ENCODE measurements at places on chromosomes 2 and 18.

- DNase-seq, result peak; percentile 11
These were observed 50.1 kb downstream of the MAP2 start for GRCh38 chr2:209473930-209474419.

DNA sequence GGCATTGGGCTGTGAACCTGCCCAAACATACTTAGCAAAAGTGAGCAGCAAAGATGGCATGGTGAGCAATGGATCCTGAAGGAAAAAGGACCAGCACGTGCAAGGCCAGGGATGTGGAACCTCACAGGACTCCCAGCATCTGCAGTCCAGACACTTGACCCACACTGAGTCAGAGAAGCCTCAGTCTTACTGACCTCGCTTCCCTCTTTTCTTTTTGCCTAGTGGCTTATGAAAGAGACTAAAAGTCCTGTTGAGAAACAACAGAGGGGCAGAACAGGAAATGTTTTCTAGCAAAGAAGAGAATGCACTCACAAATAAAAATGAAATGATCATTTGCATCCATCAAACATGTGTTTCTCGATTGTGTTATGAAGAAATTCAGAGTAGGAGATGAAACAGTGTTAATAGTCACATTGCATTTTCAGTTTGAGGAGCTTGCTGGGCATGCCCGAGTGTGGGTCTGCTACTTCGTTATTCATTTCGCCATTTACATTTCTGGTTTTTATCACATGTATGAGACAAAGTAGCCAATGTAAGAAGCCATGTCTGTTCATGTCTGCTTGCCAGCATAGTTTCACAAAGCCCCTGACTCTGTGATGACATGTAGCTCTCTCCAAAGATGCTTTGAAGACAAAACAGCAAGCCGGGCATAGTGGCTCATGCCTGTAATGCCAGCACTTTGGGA lies 118.4 kb downstream of the INO80D start:
- DNase-seq, result peak; percentile 28

- no peak for DNase-seq
These were observed 267.5 kb downstream of the TGIF1 start for GRCh38 chr18:3717376-3718025.

- DNase-seq, result no peak
These were observed 16.4 kb upstream of the RBM44 start for GRCh38 chr2:237782181-237782580.

- DNase-seq, result no peak
These were observed 133.9 kb downstream of the CYP26B1 start for GRCh38 chr2:72013726-72014125.

- DNase-seq, result peak; percentile 63
These were observed 30.3 kb upstream of the SLC30A6 start for GRCh38 chr2:32135409-32135808.

DNA sequence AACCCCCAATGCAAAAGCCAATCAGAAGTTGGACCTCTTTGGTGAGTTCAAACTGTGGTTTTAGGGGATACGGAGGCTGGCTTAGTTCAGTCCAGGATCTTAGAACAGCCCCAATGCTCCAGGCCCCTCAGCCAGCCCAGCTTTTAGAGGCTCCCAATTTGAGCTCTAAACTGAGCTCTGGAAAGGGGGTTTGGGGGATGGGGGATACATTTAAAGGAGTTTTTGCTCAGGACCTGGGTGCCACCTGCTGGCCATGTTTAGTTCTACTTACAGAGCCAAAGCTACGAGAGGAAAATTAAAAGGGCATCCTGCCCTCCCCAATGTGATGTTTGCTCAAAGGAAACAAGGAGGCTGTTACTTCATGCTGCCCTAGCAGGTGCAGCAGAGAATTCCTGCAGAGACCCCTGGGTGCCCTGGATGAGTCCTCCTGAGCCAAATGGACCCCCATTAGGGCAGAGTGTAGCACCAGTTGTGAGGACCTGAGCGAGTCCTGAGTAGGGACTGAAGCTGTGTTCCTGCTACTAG lies 15.9 kb upstream of the TMEM214 start:
- peak; percentile 68 for DNase-seq

DNA sequence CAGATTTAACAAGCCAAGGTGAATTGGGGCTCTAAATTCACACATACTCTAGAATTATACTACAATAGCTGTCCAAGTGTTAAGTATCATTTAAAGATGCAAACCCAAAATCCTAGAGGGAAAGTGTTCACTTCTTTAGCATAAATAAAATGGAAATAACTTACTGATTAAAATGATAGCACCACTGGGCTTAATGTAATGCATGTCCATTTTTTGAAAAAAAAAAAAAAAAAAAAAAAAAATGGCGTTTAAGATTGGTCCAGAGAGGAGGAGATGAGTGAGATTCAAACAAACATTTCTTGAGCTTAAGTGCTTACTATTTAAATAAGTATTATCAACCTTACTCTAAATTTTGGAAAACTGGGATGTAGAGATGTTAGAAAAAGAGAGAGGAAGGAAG lies 251.5 kb upstream of the CWC22 start:
- no peak for DNase-seq

GRCh38 chr18:46587600-46587999 lies 69.4 kb downstream of the LOXHD1 start:
- DNase-seq, result no peak

Measured in lung microvascular endothelial cell (primary cell).